CD4-positive, alpha-beta T cell (primary cell): ENCODE measurements at places on chromosomes 13 and 19. TPM values are rescaled to one million over a fixed set of nuclear protein-coding genes. Genes with fewer than 3 reads are reported as not detected.

The MEIS3 gene
- not detected for total RNA-seq

The SLC1A5 gene
- 7.1 TPM for total RNA-seq

The JOSD2 gene
- total RNA-seq: 11.7 TPM

The COX6B2 gene
- not detected for total RNA-seq
